NAMALWA (cell line): ENCODE measurements at places on chromosomes 11 and 22.
A peak's percentile ranks its signal among the peaks of the same experiment; 100 is the strongest.

DNA sequence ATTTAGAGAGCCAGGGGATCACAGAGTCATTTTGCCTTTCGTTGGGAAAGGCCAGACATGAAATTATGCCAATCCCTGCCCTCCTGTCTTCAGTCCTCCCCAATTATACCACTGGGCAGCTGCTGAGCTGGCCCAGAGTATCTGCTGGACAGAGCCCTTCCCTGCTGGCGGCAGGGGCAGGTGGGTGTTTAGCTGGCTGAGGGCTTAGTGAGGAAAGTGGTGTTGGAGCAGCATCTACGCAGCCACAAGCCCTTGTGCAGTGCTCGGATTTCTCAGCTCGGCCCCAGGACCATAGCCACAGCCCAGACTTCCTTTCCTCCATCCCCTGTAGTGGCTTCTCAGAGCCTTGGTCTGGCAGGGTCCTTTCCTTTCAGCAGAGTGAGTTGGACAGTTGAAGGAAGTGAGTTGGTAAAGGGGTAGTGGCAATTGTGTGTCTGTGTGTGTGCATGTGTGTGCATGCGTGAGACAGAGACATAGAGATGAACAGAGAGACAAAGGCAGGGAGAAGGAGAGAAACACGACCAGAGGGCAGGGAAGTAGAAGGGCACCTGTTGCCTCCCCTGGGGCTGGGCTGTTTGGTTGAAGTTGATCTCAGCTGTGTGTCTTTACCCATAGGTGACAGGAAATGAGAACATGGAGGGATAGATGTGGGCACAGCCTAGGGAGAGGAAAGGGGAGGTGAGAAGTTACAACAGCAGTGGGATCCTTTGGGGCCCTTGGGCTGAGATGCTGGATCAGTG, 66.2 kb downstream of the GRIK4 start:
- no peak for DNase-seq

DNA sequence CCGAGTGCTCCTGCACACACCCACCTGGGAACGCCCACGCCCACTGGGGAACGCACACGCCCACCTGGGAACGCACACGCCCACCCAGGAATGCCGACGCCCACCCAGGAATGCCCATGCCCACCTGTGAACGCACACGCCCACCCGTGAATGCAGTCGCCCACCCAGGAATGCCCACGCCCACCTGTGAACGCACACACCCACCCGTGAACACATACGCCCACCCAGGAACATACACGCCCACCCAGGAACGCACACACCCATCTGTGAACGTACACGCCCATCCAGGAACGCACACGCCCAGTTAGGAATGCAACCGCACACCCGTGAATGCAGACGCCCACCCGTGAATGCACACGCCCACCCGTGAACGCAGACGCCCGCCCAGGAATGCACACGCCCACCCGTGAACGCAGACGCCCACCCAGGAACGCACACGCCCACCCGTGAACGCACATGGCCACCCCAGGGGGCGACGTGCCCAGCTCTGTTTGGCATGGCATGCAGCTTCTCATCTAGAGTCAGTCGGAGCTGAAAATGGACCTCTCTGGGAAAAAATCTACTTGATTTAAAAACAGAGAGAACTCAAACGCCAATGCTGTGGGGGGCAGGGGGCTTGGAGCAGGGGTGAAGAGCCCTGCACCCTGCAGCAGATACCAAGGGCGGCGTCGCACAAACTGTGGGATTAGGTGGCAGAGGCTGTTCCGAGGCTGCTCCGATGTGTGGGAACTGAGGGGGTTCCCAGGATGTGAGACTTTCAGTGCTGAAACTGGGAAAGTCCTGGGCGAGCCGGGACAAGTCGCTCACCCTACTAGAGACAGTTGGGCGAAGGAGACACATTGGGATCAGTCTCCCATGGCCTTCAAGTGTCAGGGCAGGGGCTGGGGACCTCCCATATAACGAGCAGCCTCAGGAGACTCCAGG, 83.3 kb downstream of the MYEOV start:
- no peak for DNase-seq

GRCh38 chr11:18366286-18366685, 28.1 kb upstream of the LDHA start:
- DNase-seq = no peak

DNA sequence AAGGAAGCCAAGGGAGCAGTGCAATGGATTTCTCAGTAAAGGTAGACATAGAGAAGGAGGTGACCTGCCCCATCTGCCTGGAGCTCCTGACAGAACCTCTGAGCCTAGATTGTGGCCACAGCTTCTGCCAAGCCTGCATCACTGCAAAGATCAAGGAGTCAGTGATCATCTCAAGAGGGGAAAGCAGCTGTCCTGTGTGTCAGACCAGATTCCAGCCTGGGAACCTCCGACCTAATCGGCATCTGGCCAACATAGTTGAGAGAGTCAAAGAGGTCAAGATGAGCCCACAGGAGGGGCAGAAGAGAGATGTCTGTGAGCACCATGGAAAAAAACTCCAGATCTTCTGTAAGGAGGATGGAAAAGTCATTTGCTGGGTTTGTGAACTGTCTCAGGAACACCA, 6.6 kb downstream of the TRIM22 start:
- DNase-seq = no peak

- no peak for DNase-seq
Observed at GRCh38 chr11:113789675-113790320, 10.2 kb downstream of the CLDN25 start.

GRCh38 chr11:114679505-114679904, 1.2 kb downstream of the NXPE2 start:
- no peak for DNase-seq

GRCh38 chr22:20009582-20010306, 6.9 kb downstream of the ARVCF start:
- no peak for DNase-seq

GRCh38 chr22:19498154-19498865, 18.6 kb downstream of the CDC45 start:
- DNase-seq = no peak

DNA sequence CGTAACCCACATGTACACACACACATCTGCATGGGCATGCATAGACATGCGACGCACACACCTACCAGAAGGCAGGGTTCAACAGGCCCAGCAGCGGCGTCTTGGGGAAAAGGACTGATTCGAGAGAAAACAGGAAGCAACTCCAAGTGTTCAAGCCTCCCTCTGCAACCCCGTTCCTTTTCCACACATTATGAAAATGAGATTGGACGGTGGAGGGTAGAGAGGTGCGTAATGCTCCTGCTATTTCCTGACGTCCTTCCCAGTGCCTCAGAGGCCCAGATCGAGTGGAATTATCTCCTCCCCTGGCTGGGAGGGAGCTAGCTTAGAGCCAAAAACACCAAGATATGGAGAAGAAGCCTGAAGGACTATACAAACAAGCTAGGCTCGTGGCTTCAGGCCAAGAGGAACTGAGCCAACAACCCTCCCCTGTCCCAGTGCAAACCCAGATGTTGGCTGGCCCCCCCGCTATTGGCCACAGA, 289.2 kb downstream of the MN1 start:
- DNase-seq = no peak

GRCh38 chr11:119806064-119806915, 77.3 kb upstream of the NECTIN1 start:
- DNase-seq = no peak

GRCh38 chr11:71222318-71223080, 29.9 kb downstream of the SHANK2 start:
- no peak for DNase-seq

DNA sequence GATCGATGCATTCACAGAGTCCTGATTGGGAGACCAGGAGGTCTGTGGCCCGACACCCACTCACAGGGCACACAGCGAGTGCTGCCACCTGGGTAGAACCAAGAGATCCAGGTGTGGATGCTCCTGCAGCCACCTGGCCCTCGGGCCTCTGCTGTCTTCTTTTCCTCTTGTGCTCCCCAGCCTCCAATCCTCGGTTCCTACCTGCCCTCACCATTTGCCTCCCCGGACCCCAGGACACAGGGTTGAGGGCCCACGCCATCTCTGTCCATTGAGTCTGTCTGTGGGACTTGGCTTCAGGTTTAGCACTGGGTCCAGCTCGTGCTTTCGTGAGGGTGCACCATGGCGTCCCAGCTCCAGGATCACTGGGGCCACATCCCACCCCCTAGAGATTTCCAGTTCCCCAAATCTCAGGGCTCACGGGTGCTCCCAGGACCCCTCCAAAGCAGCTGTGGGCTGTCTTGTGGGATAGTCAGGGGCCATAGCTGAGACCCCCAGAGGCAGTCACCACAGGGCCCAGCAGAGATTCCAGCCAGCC, 591.1 kb downstream of the BRD1 start:
- no peak for DNase-seq

DNA sequence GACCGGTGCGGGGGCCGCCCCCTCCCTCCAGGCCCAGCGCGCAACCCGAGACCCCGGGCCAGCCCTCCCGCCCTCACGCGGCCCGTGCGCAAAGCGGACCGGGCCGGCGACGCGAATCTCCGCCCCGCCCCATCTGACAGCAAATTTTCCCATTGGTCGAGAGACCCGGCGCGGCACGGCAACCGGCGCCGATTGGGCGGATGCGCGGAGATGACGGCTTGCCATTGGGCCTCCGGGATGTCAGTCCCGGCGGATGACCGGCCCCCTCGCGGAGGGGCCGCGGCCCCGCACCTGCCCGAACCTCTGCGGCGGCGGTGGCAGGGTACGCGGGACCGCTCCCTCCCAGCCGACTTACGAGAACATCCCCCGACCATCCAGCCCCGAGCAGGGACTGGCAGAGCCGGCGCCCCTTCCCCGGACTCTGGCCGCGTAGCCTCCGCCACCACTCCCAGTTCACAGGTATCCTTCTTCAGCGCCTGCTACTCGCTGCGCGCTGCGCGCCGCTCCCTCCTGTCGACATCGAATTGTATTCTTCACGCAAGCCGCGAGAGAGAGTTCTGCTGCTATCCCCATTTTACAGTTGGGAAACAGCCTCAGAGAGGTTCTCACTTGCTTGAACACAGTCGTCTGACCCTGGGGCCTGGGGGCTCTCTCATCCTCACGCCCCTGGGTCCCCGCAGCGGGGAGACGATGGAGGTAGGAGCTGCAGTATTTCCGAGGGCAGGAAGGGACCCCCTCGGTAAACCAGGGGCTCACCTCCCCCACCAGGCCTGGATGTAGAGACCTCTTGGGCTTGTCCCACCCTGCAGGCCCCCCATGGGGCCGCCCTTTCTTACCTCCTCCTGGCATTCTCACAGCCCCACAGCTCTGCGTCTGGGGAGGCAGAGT, at the start of gene ARVCF:
ARVCF (minus strand) TSS at position 90 of the 888 bp plus-strand sequence. CDS start 26,029 bp downstream, outside the sequence.
- DNase-seq = peak; percentile 85

DNA sequence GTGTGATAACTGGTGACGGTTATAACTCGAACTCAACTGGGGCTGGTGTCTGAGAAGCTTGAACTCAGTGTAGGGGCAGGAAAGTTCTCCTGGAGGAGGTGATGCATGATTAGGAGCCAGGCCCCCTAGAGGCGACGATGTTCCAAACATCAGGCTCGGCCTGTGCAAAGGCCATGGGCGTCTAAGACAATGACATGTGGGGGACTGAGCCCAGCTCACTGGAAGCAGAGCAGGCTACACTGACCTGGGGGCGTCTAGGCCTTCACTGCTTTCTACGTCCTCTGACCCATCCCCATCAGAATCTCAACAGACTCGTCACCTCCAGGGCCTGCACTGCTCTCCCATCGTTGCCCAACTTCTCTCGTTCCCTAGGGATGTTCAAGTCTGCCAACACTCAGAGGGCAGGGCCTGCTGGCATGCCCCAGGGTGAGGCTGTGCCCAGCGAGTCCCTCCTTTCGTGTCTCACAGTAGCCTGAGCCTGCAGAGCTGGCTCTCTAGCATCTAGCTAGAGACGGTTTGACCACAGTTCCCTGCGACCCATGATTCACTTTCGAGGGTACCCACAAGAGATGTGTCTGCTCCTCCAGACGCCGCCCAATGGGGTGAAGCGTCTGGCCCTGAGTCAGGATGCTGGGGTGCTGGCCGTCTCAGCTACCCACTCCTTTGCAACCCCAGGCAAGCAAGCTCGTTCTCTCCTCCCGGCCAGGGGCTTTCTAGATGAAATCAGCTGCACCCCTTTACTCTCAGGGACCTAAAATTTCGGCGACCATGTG, 1.1 kb upstream of the ATG16L2 start:
- DNase-seq = peak; percentile 92

GRCh38 chr11:74153224-74153623, 17.6 kb downstream of the C2CD3 start:
- DNase-seq = no peak

- DNase-seq = no peak
Observed at GRCh38 chr22:44291674-44292360, 20.9 kb downstream of the SHISAL1 start.

DNA sequence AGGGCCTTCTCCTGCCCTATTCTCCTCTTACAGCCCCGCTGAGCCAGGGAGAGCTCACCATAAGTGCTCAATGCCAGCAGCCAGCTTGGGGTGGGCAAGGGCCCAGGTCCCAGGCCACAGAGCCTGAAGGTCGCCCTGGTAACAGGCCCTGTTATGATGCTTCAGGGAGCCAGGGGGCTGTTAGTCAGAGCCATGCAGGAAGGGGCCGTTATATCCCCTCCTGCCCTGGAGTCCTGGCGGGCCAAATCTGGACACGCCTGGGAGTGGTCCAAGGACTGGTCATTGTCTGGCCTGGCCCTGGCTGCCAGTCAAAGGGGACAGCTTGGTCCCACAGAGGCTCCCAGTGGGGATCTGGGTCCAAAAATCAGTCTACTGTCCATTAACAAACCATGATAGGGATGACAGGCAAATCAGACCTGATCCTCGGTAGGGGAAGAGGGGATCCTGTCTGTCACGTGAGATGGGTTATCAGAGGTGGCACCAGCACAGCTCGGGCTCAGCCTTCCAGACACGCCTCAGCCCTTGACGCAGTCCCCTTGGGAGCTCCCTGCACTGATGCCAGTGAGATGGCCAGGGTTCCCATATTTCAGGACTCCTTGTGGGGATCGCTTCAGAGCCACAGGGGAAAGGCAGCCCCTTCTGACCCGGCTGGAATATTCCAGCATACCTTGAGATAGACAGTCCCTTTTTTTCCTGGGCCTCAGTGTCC, 55.9 kb downstream of the LRRC32 start:
- DNase-seq = no peak

DNA sequence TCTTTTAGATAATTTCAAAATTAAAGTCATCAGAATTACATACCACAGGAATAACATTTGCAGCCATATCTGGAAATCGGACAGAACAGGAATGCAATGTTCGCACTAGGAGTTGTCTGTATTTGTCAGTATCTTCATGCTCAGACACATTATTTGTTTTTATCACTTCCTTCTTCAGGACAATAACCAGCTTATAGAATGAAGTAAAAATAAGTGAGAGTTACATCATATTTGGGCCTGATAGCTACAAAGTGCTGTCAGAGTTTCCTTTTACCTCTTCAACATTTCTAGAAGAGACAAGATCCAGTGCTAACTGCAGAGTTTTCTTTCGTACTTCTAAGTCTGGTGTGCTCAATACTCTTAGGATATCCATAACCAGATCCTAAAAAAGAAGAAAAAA, 18.9 kb downstream of the COPB1 start:
- no peak for DNase-seq
